ENCODE measurements at places on chromosomes 3 and 15.

DNA sequence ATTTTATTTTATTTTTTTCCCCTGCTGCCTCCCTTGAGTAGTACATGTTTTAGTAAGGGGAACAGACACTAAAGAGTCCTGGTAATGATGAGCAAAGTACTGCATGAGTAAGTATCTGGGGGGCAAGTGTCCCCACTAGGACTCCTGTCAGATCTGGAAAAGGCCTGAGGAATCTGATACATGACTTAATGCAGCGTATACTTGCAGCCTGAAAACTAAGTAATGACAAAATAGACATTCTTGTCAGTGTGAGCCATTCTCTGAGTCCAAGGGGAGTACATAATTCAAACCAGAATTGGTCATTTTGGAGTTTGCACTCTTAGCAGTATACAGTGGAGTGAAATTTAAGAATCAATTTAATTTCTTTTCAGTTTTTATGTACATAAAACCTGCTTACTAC lies 27.5 kb downstream of the NXPE3 start:
- peak; percentile 11 for DNase-seq

GRCh38 chr3:196789885-196790359 lies 50.3 kb downstream of the PAK2 start:
- DNase-seq, result no peak

DNA sequence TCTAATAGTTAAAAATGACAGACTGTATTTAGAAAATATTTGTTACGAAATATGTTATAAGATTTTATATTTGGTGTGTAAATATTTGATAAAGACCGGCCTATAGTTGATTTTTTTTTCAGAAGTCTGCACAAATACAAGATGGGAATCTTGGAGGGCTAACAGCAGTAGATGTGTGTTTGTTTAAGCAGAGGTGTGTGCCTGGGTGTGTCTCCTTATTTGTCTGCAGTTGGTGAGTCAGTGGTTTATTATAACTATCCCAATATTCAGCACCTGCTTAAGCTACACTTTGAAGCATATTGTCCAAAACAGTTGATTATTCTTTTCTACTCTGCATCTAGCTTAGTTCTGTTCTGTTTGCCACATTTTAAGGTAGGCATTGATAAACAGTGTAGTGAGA lies 12.4 kb downstream of the GLCE start:
- no peak for DNase-seq

DNA sequence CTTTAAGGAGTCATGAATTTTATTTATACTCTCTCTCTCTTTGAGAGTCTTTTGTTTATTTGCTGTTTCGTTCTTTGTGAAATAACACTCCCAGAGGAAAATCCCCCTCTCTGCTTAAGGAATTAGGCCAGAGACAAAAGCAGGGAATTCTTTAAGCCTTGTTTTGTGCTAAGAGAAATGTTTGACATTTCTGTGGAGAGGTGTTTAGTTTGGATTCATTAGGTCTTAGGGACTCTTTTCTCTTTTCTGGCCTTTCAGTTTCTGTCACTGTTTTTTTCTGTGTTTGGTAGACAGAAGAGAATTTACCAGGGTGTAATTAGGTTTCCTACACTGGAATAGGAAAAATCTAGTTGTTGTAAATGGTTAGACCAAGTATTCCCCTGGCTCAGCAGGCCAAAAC lies 241.8 kb upstream of the NR2F2 start:
- DNase-seq, result no peak

- DNase-seq, result no peak
These were observed 145.0 kb upstream of the MEIS2 start for GRCh38 chr15:37245358-37245757.

DNA sequence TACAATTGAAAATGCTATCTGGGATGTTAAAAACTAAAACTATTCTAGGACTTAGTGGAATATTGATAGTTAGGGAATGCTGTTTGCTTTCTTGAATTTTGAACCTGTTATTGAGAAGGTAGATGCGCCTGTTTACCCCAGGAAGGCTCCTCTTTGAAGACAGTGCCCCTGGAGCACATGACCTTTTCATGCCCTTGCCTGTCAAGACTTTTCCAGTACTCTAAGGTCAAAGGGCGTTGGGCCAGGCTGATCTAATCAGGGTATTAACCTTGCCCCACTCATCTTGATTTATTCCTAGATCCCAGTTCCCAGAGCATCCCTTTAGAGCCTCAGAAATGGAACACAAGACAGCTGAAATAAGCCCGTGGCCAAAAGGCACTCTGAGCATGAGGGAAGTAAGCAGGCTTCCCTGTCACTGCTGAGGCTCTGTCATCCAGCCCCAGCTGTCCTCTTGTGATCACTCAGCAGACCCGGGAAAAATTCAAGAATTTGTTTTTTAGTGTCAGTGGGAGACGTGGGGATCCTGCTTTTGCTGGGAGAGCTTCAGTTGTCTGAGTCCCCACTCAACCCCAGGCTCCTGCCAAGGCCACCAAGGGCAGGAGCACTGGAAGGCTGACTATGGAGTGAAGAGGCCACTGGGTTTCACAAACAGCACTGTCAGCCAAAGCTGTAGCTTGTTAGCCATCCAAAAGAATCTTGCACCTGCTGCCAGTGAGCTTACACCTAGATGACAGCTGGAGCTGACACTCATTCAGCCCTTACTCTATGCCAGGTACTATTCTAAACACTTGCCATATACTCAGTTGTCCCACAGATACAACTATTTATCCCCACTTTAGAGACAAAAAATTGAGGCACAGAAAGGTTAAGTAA lies 169.0 kb downstream of the PGPEP1L start:
- no peak for DNase-seq

GRCh38 chr3:160381470-160381869 lies 17.6 kb downstream of the IFT80 start:
- no peak for DNase-seq

DNA sequence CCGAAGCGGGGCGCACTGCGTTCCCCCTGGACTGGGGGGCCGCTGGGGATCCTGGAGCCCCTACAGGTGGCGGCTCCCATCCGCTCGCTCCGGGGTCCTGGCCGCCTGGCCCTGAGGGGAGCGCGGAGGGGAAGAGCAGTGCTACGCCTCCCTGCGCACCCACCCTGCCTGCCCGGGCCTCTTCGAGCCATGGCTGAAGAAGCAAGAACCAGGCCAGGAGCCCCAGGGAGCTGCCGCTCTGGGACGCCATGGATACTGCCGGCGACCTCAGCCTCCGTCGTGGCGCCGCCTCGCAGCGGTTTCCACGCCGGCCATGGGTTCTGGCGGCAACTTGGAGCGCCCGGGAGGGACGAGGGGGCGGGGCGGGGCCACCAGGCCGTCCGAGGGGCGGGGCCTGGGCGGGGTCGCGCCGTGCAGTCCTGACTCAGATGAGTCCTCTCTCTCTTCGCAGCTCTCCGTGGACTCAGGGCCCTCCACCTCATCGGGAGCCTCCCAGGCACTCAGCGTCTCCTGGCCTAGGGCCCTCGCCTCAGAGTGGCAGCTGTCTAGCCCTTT lies 50.9 kb downstream of the MYL3 start:
- peak; percentile 66 for DNase-seq

GRCh38 chr3:184748219-184749135 lies 36.6 kb upstream of the MAGEF1 start:
- peak; percentile 29 for DNase-seq

DNA sequence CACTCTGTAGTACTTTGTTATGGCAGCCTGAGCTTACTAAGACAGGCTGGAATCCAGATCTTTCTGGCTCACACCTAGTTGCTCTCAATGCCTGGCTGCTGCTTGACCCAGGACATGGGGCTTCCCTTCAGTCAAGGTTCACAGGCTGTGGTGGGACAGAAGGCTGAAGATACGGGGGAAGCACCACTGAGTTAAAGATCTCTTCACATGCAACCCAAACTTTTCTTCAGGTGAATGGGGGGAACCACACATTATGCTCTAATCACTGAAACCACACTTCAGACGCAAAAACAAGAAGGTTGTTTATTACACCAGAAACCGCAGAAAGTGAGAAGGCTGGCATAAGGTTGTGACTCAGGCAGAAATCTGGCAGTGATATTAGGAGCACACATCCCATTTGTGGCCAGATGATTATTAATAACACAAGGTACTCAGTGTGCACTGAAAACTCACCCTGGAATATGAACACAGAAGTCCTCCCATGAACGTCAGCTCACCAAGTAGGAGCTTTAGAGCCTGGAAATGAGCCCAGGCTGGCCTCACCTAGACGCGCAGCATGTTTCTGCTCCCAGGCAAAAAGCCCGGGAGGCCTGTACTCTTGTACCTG lies 230.5 kb upstream of the CHRNA7 start:
- no peak for DNase-seq

- no peak for DNase-seq
These were observed 525.5 kb upstream of the BCHE start for GRCh38 chr3:166362698-166363097.

- DNase-seq, result no peak
These were observed 38.2 kb downstream of the SNX4 start for GRCh38 chr3:125481786-125482185.

GRCh38 chr3:191761906-191762305 lies 300.9 kb downstream of the PYDC2 start:
- DNase-seq, result peak; percentile 19

- no peak for DNase-seq
These were observed 158.8 kb downstream of the SLCO3A1 start for GRCh38 chr15:92012368-92012629.

DNA sequence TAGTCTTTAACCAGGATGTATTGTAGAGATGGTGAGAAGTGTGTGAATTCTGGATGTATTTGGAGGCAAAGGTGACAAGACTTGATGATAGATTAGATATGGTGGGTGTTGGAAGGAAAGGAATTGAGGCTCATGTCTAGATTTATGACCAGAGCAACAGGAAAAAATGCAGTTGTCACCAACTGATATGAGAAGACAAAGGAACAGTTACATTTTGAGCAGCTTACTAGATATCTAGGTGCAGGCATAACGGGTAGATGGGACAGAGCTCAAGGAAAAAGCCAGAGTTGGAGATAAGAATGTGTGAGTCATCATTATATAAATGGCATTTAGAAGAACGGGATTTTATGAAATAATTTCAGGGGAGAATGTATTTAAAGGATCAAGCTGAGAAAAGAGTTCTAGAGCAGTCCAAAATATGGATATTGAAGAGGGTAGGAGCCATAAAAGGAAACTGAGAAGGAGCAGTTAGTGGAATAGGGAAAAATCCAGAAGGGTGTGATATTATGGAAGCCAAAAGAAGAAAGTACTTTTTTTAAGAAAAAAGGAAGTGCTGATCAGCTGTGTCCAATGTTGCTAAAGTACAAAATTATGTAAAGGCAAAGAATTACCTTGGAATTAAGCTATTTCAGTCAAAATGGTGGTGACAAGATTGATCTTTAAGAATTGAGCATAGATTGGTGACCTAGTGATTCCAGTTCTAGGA lies 262.5 kb downstream of the CGGBP1 start:
- no peak for DNase-seq

DNA sequence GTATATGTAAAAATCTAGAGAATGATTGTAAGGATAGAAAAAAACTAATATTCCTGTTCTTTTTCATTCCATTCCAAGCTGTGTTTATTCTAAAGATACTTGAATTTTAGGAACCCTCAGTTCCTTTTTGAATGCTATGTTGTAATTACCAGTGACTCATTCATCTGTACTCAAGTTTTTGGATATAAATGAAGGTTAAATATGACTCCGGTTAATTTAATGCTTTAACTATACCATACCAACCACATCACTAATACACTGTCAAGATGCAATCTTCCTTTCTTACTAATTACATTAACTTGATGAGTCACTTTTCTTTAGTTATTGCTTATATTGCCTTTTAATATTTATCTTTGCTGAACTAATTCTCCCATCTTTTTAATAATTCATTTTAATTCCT lies 68.8 kb upstream of the ZNF148 start:
- DNase-seq, result peak; percentile 79

DNA sequence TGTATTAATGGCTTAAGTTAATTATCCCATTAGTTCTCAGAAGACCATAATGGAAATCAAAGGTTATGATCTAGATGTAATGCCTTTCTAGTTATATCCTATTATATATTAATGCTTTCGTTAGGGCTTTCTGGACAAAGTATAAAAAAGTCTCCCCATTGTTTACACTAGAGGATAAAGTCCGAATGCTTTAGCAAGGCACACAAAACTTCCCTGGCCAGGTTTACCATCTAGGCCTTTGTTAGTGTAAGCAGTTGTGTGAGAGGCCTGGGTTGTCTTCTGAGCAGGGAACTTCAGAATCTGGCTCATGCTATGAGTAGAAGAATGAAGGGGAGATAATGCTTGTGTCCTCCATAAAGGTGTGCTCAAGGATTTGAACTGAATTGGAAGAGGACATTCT lies 106.3 kb upstream of the MEIS2 start:
- no peak for DNase-seq

- DNase-seq, result no peak
These were observed 12.1 kb upstream of the TCAIM start for GRCh38 chr3:44326515-44326914.

- DNase-seq, result no peak
These were observed 10.7 kb downstream of the DHX30 start for GRCh38 chr3:47813551-47814177.

- peak; percentile 82 for DNase-seq
These were observed 199.1 kb downstream of the CDIN1 start for GRCh38 chr15:36778531-36778930.

- DNase-seq, result no peak
These were observed 218.8 kb downstream of the OSBPL10 start for GRCh38 chr3:31762097-31762764.

DNA sequence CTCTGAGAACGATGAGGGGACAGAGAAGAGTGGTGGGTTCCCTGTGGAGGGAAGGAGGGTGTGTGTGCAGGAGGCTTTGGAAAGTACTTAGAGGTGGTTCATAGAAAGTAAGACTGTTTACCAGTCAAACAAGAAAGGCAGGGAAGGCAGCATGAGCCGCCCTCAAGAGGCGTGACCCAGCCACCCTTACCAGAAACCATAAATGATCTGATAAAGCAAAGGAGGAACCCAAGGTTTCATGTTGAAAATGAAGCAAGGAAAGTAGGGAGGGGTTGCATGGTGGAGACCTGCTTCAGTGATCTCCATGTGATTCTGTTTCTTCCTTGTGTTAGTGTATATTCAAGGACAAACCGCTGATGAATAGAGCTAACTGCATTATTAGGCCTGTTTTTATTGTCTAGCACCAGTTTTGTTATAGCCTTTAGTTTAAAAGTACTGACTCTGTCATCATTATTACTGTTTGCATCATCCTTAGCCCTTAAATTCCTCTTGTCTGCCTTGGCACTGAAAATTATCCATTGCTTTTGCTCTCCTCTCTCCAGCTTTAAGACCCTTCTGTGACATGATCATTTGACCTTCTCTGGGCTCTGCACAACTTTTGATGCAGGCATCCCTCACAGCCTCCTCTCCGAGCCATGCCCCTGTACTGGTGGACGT lies 96.1 kb downstream of the STAC start:
- DNase-seq, result peak; percentile 18

- peak; percentile 65 for DNase-seq
These were observed 230.4 kb downstream of the ABHD5 start for GRCh38 chr3:43921056-43921648.

GRCh38 chr15:26433818-26434217 lies 339.0 kb downstream of the GABRB3 start:
- DNase-seq, result no peak
